Activated CD8-positive, alpha-beta memory T cell treated with anti-CD3 and anti-CD28 coated beads for 4 hours (primary cell): ENCODE measurements at places on chromosomes 11 and 22.

DNA sequence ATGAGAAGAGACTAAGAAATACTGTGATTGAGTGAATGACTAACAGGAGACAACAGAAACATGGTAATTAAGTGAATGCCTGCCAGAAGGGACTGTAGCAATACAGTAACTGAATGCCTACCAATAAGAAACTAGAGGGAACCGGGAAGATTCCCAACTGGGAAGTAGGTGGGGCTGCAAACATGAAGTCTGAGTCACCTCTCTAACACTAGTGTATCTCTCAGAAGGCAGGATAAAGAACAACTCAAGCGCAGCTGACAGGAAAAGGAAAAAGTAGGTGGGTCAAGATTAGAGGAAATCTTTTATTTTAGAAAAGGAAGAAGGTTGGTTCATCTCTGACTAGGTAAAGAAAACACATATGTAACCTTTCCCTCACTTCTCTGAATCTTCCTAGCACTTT, 14.0 kb downstream of the C11orf42 start:
- DNase-seq, result no peak

GRCh38 chr11:30788849-30789248, 202.7 kb upstream of the MPPED2 start:
- no peak for DNase-seq

- no peak for DNase-seq
Measured at GRCh38 chr11:116421529-116422185, 351.1 kb downstream of the BUD13 start.

DNA sequence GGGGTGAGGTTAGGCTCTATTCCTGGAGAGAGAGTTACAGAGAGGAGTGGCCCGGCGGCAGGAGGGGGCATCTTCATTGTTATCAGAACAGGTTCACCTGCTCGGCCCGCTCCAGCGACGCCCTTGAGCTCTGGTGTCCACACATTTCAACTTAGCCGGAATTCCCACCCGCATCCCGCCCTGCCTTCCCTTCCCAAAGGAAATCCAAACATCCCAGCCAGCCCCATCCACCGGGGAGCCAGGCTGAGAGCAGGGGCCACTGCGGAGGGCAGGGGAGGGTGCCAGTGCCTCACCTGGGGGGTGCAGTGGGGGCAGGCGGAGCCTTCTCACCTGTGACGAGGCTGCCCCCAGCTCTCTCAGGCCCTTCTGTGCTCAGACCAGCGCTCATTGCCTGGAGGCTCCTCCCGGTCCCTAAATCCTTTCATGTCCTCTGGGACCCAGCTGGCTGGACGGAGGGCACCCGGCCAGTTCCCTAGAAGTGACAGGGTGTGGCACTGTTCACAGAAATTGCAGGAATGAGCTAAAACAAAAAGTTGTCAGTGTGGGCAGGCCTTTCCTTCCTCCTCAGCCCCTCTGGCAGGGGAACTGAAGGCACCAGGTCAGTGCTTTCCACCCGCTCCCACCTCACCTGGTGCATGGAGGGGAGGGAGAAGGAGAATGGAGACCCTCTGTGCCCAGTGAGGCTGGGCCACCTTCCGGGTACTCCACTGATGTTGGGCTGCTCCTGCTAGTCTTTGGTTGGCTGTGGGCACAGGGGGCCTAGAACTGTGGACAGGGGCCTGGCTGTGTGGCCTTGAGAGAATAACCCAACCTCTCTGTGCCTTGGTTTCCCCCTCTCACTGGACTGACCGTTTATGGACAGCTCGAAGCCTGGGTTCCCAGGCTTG, 2.2 kb upstream of the MRGPRG start:
- DNase-seq, result no peak
